Caco-2 (cell line): ENCODE measurements at places on chromosomes 1 and 21. TPM values are rescaled to one million over a fixed set of nuclear protein-coding genes. Genes with fewer than 3 reads are reported as not detected.

The DYNLT4 gene
- total RNA-seq, result not detected in 2 replicates

The AMY1B gene
- total RNA-seq, result not detected in 2 replicates

GRCh38 chr1:235127732-235128455 is 743 bp downstream of the TOMM20 start:
- no peaks in the 10 kb centered on the region; the same call in 1 of the 2 replicates for H3K36me3 ChIP-seq
- peaks cover 23% of the 10 kb centered on the region for H3K4me1 ChIP-seq
- no peaks in the 10 kb centered on the region for H3K27me3 ChIP-seq

GRCh38 chr1:32885676-32886003 is 651 bp upstream of the HPCA start:
- H3K27me3 ChIP-seq, result no peaks in the 10 kb centered on the region
- H3K4me1 ChIP-seq, result no peaks in the 10 kb centered on the region
- no peak overlapping the region for H3K4me3 ChIP-seq

DNA sequence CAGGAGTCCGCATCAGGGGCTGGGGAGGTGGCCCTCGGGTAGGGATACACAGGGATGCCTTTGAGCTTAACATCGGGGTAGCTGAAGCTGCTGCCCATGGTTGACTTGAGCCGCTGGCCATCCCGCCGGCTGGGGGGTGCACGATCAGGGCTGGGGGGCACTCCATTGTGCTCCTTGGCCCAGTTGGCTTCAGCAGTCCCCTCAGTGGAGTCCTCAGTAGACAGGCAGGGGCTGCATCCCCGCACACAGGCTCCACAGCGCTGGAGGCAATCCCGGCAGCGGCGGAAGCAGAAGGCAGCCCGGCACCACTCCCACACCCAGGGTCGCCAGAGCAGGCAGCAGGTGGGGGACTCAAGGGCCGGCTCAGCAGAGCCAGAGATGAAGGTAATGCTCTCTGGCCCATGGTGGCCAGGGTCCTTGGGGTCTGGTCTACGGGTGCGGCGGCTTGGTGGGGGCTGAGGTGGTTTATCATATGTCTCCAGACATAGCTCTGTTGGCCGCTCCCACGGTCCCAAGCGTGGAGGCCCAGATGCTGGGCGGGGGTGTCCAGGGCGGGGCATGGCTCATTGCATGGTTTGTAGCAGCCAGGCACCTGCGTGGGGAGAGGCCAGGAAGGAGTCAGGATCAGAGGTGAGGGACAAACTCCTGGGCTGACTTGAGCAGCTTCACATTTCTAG is 8.3 kb downstream of the KDF1 start:
- H3K27ac ChIP-seq, result no peak overlapping the region
- DNase-seq, result no peak
- H3K27me3 ChIP-seq, result no peaks in the 10 kb centered on the region
- no peaks in the 10 kb centered on the region for H3K4me1 ChIP-seq
- no peak overlapping the region for H3K4me3 ChIP-seq
